ENCODE measurements at places on chromosomes 3 and 15.

DNA sequence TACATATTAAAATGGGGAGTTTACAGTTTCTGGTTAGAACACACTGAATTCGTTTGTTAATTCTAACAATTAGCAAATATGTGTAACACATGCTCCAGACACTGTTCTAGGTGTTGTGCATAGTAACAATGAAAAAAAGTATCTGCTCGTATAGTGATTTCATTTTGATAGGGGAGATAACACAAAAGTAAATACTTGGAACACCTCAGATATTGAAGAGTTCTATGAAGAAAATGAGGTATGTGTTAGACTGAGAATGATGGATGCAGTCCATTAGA, 6.8 kb upstream of the TMF1 start:
- no peak for DNase-seq

- DNase-seq = no peak
Measured at GRCh38 chr3:1962396-1963088, 136.1 kb upstream of the CNTN4 start.

DNA sequence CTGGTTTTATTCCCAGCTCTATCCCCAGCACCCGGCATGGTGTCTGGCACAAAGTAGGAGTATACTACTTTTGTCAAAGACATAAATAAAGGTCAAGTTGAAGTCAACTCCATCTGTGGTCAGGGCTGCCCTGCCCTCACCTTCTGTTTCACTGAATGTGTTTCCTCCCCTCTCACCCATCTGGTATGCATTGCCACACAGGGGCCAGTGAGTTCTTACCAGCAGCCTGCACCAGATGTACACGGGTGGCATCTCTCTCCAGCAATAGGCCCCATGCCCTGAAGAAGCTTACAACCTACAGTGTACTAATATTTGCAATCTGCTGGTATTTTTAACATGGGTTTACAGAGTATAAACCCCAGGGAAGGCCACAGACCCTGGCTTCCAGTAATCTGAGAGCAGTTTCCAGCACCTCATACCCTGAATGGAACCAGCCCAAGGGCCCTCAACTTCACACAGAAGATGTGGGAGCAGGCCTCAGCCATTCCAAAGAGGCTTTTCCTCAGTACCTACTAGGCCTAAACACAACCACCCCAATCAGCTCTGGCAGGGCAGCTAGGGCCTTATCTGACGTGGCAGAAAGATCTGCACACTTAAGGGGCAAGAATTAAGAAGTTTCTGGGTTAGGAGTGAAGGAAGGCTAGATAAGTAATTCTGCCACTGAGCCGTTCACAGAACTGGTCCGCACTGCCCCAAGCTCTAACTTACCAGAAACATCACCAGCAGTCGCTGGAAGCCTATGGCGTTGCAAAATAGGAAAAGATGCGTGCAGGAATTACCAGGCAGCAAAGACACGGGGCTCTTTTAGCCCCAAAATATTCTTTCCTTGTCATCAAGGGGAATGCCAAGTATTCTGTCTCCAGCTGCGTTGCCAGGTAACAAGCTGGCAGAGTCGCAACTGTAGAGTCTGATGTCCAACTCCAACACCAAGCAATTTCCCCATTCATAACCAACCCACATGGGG, 2.1 kb downstream of the IDH2 start:
- no peak for DNase-seq

- no peak for DNase-seq
Measured at GRCh38 chr15:92901072-92901761, 1.1 kb downstream of the CHD2 start.

DNA sequence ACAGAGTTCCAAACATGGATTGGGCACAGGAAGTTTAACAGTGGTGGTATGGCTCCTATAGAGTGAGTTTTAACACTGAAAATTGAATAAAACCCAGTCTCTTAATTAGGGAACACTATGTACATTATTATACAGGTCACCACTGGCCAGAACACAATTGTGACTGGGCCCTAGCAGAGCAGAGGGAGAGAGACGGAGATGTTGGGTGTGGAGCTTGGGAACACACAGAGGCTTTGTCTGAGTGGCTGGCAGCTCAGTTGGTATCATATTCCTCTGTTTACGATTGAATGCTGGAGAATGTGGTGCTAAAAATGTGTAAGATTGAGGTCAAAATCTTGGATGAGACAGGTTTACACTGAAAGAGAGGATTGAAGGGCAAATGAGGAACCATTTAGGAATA, 6.8 kb upstream of the MOBP start:
- no peak for DNase-seq

GRCh38 chr3:56874269-56874668, 72.5 kb upstream of the ARHGEF3 start:
- no peak for DNase-seq

- no peak for DNase-seq
Measured at GRCh38 chr3:156291272-156292123, 171.1 kb downstream of the KCNAB1 start.

DNA sequence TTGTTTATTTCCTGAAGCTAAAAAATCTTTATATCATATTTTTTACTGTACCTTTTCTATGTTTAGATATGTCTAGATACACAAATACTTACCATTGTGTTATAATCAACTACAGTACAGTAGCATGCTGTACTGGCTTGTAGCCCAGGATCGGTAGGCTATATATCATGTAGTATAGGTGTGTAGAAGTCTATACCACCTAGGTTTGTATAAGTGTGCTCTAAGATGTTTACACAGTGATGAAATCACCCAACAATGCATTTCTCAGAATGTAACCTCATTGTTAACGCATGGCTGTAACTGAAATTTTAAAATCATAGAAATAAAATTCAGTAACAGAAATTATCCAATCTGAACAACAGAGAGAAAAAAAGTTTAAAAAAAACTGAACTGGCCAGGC, 43.2 kb downstream of the EIF3J start:
- DNase-seq = no peak

- DNase-seq = no peak
Measured at GRCh38 chr3:128489927-128490649, 2.9 kb downstream of the GATA2 start.
